Endodermal cell (in vitro differentiated cells): ENCODE measurements at places on chromosomes 7 and 10.
A peak's percentile ranks its signal among the peaks of the same experiment; 100 is the strongest.

DNA sequence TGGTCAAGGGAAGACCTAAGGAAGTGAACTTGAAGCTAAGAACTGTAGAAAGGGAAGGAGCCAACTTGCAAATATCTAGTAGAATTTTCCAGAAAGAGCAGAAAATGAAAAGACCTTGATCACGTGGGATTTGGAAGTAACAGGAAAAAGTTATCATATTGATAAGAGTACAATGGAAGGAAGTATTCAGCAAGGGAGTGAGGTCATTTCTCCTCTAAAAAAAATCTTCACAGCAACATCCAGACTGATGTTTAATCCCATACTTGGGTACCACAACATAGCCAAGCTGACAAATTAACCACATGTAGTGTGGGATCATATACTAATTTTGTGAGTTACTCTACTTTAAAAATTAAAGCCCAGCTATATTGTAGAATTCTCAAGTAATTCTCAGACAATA, 207.0 kb upstream of the CXCL12 start:
- no peak for DNase-seq

DNA sequence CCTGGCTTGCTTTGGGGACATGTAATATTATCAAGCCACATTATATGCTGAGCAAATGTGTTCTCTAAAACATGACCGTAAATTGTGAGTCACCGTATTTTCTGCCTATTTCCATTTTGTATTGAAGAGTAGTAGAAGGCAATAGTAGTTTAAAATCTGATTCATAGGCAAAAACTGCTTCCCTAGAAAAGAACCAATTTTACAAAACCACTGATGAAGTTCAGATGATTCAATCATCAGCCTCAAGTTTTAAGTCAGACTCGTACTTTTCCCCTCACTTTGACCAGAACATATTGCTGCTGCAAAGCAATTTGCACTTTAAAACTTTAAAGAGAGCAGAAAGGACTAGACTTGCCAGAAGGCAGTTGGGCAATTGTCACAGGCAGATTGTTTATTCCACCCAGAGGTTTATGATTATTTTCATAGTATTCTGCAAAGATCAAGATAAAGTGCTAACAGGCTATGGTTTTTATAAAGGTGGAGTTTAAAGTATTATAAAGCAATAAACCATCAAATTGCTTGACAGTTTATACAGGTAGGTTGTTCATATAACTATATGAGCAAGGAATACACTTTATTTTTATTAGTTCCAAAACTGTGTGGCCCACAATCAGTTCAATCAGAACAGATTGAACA, 168.2 kb downstream of the ETV1 start:
- no peak for DNase-seq

- no peak for DNase-seq
These were observed 16.8 kb upstream of the ABCB5 start for GRCh38 chr7:20598459-20599309.

DNA sequence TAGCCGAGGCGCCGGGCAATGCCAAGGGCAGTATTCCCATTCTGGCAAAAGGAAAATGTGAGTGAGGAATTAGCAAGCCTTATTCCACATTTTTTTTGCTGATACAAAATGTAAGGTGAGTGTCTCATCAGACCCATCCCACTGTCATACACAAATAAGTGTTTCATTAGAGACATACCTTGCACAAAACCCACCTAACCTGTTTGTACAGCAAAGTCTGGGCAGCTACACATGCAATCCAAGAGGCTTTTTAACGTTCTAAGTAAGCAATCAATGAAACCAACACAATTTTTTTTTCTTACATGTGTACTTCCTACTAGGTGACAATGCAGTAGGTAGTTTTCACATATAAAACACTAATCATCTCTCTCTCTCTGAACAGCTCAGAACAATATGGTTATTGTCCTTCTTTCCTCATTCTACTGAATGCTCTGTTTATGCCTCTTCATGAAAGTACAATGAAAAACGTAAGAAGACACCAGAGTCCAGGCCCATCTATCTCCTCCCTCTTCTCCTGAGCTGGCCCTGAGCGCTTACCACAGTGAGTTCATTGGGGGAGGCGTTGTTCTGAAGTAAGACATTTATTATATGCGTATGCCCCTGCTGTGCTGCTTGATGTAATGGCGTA, 217.2 kb downstream of the ANK3 start:
- no peak for DNase-seq

DNA sequence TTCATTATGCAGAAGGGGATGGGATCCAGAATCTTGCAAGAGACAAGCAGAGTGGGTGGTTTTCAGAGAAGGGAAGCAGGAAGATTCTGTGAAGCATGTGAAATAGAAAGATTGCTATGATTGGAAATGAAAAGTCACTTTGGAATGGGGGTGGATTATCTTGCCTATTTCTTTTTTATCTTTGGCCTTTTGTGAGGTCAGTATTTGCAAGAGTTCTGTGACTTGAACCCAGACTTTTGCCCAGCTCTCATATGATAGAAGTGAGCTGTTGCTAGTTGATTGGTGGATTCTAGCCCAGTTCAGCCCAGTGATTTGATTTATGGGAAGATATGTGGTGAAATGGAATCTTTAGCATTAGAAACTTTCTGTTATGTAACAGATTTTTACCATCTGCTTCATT, 17.1 kb downstream of the ENTPD7 start:
- no peak for DNase-seq

DNA sequence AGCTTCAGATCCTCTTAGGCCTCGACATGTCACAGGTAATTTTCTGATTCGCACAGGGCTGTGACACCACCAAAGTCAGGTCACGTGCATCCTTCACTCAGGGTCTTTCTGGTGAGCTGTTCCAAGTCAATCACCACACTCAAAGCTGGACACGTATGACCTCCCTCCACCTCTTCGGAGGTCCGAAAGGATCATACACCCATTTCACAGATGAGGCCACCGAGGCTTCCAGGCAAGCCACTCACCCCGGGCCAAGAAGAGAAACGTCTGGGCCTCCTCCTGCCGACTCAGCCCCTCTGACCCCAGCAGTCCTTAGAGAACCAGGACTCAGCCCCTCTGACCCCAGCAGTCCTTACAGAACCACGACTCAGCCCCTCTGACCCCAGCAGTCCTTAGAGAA, 74.6 kb downstream of the FOXL3 start:
- DNase-seq: no peak

DNA sequence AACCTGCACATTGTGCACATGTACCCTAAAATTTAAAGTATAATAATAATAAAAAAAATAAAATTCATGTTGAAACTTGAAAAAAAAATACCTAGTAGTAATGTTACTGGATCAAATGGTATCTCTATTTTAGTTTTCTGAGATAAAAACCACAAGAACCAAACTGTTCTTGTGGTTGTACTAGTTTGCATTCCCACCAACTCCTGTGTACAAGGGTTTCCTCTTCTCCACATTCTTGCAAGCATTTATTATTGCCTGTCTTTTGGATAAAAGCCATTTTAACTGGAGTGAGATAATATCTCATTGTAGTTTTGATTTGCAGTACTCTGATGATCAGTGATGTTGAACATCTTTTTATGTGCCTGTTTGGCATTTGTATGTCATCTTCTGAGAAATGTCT, 177.7 kb downstream of the KIF20B start:
- no peak for DNase-seq

DNA sequence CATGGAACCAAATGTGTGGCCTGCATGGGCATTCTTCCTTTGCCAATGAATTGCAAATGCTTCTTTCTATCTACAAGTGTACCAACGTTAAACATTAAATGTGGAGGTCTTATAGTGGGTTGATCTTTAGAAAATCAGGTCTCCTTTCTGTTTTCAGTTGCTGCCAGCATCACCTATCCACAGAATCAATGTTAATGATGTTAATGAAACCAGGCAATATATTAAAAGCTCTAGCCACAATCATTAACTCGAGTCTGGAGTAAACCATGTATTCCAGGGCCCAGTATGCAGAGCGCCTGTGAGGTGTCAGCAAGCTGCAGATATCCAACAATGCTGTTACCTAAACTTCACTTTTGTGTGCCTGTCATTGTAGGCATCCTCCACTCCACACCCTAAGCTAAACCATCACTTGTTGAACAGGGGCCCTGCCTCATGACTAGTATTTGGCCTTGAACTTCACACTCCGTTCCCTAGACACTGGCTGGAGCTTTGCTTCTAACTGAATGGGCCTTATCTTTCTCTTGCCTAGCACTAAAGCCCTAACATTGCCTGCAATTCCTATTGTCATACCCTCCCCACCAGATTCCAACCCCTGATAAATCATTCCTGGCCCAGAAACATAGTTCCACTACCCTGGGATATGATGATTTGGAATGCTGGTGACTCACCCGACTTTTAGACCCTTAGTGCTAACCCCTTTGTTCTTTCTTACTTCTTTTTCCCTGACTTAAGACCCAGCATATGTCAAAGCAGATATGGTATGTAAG, 24.3 kb upstream of the ITGB8 start:
- peak; percentile 56 for DNase-seq

DNA sequence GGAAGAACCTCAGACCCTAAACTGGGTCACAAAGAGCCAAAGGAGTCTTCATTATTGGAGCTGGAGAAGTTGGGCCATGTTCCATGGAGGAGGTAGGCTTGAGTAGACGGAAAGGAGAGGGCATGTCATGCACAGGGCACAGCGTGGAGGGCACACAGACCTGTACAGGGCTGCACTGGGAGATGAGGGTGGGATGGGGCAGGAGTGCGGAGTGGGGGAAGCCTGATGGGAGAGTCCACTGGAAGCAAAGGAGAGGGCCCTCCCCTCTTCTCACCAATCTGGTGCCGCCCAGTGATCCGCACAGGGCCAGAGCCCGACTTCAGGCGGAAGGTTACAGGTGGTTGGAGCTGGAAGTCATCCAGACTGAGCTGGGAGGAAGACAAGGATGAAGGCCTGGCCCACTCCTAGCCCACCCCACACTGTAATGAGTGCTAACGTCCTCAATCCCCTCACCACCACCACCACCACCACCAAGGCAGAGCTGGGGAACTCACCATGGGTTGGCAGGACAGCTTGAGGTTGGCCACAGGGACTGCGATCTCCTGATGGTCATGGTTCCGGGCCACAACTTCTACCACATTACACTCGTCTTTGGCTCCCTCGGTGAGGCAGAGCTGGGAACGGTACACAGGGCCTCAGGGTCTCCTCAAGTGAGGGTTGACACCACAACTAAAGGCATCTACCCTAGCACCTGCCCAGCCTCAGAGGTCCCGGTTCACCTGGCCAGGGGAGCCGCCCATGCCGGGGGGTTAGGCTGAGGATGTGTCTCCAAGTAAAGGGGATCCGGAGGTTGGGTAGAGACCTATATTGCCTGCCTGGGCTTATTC, 1.0 kb downstream of the NPM3 start:
- DNase-seq: peak; percentile 59

DNA sequence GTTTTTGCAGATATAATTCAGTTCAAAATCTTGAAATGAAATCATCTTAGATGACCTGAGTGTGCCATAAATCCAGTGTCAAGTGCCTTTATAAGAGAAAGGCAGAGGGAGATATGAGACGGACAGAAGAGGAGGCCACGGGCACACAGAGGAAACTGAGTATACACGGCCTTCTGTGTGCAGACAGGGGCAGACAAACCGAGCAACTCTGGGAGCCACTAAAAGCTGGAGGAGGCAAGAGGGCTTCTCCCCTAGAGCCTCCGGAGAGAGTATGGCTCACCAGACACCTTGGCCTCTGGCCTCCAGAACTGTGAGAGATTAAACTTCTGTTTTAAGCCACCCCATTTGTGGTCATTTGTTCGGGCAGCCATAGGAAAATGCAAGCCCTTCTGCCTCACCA, 12.6 kb downstream of the TSPAN15 start:
- DNase-seq: no peak

GRCh38 chr10:118278649-118279048, 63.5 kb downstream of the FAM204A start:
- no peak for DNase-seq

GRCh38 chr10:85578860-85579259, 787.7 kb downstream of the GRID1 start:
- no peak for DNase-seq

DNA sequence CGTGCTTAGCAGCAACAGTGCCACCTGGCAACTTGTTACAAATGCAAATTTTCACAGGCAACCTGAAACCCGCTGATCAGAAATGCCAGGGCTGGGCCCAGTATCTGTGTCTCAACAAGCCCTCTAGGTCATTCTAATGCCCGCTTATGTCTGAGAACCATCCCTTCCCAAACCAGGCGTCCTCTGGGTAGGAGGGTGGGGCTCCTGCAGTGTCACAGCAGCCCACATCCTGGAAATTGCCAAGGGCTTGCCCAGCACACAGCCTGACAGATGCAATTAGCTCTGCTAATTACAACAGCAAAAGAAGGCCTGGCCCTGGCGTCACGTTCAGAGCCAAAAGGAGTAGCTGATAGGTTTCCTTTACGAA, 15.9 kb downstream of the ITPRIP start:
- peak; percentile 52 for DNase-seq

DNA sequence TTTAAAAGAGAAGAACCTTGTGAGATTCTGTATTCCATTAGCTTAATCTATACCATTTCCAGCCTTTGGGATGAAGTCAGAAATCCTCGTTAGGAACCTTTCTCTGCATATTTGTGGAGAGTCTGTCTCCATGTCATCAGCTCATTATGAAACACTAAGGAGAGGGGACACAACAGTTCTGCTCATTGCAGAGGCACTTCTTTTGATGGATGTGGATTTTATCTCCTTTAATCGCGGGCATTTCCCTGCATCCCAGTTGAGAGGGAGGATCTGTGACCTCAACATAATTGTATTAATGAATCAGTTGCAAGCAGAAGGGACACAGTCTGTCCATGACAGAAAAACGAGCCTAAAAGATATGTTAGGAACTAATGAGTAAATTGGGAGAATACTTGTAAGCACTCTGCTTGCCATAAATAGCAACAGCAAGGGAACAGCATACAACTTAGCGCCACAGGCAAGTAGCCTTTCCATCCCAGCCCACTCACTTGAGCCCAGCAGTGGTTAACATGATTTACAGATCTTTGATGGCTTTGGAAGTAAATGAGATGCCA, 37.9 kb downstream of the SORCS1 start:
- no peak for DNase-seq

DNA sequence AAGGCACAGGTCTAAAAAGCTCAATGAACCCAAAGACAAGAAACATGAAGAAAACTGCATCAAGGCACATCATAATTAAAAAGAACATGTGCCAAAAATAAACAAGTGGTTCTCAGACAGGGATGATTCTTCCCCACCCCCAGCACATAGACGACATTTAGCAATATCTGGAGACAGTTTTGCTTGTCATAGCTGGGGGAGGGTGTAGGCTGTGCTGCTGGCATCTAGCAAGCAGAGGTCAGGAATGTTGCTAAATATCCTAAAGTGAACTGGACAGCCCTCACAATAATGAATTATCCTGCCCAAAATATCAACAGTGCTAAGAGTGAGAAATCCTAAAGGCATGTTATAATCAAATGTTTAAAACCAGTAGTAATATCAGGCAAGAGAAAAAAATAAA, 122.6 kb downstream of the MICU1 start:
- DNase-seq: no peak

DNA sequence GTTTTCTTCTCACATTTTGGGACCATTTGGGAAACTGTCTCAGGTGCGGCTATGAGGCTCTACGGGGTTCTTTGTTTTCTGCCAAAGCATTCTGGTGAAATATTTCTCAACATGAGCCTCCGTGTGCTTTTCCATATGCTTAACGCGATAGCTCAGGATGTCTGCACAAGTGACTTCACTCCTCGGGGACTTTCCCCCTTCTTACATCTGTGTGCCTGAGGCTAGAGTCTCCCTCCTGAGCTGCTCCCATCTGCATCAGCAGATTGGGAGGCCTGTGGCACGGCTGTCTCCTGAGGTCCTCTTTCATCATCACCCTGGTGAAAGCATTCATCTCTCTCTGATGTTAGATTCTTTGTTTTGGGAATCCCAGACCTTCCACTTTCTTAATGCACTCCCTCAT, 1190.9 kb downstream of the TYW1 start:
- DNase-seq: no peak

GRCh38 chr7:149707448-149707886, 65.9 kb downstream of the ZNF467 start:
- peak; percentile 58 for DNase-seq
